ENCODE measurements at places on chromosomes 4 and X. TPM values are rescaled to one million over a fixed set of nuclear protein-coding genes. Genes with fewer than 3 reads are reported as not detected.

Gene TCEAL9
- 159 TPM for total RNA-seq

Gene KLF8
- 1.9 TPM for total RNA-seq

Gene TEC
- total RNA-seq, result 1.1 TPM

Gene SUPT20HL2
- total RNA-seq, result not detected

Gene ABCG2
- 14.6 TPM for total RNA-seq

Gene TRIM2
- total RNA-seq, result 21.7 TPM

Gene CTAG1B
- not detected for total RNA-seq

Gene RS1
- not detected for total RNA-seq

Gene GAB3
- total RNA-seq, result 7.3 TPM

Measured in regular cardiac myocyte (primary cell).